ENCODE measurements at places on chromosomes 6 and 20.

GRCh38 chr6:162260027-162260426 is 467.5 kb downstream of the PRKN start:
- DNase-seq: no peak

DNA sequence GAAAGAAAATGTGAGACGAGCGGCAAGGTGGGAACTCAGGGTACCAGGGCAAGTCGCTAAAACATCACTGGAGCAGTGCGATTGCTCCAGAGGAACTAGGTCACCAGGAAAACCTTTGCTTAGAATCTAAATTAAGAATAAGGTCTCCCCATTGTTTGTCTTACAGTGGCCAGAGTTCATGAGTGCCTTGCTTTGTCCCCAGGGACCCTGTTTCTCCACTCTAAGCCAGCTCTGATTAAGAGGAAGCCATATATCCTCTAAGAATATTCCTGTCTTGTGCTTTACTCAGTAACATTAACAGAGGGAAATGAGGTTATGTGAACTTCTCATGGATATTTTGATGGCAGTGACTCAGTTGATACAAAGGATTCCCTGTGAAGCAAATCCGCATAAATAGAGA is 305.8 kb downstream of the CD83 start:
- DNase-seq: no peak

DNA sequence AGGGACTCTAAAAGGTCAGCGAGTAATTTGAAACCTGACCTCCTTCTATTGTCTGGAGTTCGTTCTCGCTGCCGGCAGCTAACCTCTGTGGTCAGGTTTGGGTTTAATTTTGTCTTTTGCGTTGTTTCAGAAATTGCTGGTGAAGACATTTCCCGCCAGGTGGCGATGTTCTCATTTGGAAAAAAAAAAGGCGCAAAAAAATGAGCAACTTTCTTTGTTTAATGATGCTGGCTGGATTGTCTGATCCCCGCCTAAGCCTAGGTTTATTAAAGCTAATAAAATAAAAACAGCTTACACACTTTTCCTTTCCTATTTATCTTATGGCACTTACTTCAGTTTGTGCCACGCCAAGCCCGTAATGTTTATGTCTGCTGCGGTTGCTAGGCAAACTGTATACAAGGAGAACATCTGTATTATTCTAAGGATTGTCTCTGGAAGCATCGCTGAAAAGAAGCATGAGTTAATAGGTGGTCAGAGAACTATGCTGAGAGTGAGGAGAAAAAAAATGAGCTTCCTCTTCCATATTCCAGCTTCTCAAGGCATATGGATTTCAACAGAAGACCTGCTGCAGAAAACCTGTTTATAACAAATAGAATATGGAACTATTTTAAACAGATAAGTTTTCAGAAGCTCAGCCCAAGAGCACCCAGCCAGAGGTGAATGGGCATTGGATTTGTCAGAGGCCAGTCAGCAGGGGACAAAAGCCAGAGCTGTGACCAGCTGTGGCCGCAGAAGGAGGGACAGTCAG is 205.7 kb downstream of the DOK5 start:
- DNase-seq: peak; percentile 4

DNA sequence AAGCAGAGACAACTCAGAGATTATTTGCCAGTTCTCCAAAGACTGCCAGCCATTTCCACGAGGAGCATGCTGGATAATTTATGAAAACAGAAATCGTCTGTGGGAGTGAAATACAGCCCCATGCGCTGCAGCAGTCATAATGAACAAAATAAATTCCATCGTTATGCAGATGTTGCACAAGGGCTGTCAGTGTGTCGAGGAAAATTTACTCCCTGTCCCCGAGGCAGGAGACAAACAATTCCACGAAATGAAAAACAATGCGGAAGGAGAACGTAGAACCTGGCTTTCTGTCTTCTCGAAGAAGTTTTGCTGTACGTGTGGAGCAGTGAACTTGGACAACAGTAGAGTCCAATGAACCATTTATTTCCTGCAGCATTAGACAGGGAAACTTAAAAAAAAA is 399.4 kb downstream of the CD83 start:
- no peak for DNase-seq

GRCh38 chr6:144417681-144418080 is 132.5 kb downstream of the UTRN start:
- DNase-seq: no peak

- DNase-seq: no peak
Observed at GRCh38 chr6:28125401-28125800, 992 bp downstream of the ZSCAN16 start.

DNA sequence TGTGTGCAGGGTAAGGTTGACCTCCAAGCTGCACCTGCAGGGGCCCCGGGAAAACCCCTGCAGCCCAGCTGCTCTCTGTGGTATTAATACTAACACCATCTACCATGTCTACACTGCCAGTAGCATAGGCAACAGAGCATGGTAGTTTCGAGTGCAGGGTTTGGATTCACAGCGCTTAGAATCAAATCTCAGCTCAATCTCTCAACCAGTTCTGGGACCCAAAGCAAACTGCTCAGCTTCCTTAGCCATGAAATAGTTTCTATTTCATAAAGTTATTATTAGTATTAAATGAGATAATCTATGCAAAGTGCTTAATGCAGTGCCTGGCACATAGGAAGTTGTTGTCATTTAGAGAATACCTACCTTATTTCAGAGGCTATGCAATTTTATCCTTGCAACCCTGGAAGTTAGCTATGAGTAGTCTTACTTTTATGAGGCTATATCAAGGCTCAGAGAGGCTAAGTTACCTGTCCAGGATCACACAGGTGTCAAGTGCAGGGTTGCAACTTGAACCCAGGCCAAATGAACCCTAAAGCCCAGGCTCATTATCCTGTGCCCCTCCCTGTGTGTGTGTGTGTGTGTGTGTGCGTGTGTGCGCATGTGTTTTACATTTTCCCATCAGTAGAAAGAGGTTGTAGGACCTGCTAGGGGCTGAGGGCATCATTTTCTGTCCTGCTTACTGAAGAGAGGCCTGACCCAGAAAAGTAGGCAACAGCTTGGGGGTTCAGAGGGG is 27.6 kb upstream of the MRPS18A start:
- no peak for DNase-seq

- DNase-seq: no peak
Observed at GRCh38 chr20:14817101-14817500, 479.7 kb upstream of the FLRT3 start.

DNA sequence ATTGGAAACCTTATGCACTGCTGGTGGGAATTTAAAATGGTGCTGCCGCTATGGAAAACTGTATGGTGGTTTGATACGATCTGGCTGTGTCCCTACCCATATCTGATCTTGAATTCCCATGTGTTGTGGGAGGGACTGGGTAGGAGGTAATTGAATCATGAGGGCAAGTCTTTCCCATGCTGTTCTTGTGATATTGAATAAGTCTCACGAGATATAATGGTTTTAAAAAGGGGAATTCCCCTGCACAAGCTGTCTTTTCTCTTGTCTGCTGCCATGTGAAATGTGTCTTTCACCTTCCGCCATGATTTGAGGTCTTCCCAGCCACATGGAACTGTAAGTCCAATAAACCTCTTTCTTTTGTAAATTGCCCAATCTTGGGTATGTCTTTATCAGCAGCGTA is 4.9 kb downstream of the TAP2 start:
- DNase-seq: no peak

DNA sequence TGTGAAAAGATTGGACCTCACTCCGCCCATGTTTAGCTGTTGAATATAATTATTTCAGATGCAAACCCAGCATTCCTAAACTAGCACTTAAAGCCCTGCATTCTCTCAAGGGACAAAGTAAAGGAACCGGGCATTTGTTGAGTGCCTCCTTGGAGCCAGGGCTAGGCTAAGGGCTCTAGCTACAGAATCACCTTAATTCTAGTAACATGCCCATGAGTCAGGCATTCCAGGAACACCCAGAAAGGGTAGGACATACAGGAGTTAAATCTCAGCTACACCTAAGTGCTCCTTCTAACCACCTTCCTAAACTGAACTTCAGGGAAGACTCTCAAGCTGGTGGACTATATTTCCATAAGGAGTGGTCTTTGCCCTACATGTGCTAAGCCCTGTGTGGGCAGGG is 89.4 kb downstream of the SLC24A3 start:
- no peak for DNase-seq

- no peak for DNase-seq
Observed at GRCh38 chr6:12327391-12327790, 37.2 kb downstream of the EDN1 start.

- DNase-seq: no peak
Observed at GRCh38 chr6:73667798-73668197, 14.0 kb upstream of the SLC17A5 start.

DNA sequence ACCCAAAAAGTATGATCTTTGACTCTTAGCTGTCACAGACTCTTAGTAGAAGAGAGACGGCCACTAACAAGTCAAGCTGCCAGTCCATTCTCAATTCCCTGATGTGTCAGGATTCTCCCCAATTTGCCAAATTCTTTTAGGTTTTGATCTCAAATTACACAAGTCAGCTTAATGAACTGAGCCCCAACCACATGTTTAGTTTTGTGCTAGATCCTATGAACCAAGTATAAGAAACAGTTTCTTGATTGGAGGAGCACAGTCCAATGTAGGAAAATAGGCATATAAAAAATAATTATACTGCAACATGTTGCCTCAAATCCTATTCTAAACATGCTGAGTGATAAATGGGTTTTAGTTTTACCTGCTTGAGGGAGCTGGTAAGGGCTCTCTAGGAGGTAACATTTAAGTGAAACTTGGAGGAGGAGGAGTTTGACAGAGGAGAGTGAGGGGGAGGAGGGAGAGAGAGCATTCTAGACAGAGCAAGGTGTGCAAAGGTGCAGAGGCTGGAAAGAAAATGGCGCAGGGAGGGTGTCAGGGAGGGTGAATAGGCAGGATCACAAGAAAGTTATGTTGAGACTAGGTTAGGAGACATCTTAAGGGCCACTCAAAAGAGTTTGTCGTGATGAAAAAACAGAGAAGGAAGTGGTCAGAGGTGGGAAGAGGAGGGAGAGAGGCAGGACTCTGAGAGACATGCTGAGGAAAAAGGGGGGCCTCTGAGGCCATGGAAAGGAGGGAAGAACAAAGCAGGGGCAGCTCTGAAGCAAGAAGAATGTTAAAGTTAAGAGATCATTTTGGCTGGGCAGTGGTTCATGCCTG is 22.8 kb upstream of the FAM83C start:
- DNase-seq: no peak

- no peak for DNase-seq
Observed at GRCh38 chr6:79249136-79249535, 14.7 kb upstream of the HMGN3 start.

DNA sequence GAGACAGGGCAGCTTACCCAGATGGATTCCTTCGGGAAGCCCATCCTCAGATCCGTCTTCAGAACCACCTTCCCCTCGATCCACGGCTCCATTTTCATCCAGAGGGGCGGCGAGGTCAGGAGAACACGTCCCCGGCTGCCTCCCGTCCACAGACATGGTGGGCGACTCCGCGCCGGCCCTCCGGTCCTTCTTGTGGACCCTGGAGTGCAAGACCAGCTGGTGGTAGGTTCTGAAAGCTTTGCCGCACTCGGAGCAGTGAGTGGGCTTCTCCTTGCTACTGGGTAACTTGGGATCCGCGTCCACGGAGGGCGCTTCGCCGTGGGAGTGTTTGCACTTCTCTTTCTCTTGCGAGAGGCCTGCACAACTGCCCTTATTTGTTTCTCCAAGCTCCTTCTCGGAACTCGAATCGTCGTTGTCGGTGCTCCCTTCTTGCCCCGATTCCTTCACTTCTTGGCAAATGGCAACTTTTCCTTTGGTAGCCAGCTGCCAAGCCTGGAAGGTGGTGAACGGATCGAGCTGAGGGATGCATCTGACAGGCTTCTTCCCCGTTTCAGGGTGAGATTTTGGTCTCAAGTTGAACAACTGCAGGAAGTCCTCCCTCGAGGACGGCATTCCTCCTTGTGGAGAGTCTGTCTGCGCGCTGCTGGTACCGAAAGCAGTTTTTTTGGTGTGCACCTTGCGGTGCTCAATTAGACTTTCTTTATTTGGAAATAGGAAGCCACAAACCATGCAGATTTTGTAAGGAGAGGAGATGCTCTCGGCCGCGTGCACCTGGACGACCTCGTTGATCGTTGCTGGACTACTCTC is 12.0 kb downstream of the ZNF217 start:
- DNase-seq: no peak

DNA sequence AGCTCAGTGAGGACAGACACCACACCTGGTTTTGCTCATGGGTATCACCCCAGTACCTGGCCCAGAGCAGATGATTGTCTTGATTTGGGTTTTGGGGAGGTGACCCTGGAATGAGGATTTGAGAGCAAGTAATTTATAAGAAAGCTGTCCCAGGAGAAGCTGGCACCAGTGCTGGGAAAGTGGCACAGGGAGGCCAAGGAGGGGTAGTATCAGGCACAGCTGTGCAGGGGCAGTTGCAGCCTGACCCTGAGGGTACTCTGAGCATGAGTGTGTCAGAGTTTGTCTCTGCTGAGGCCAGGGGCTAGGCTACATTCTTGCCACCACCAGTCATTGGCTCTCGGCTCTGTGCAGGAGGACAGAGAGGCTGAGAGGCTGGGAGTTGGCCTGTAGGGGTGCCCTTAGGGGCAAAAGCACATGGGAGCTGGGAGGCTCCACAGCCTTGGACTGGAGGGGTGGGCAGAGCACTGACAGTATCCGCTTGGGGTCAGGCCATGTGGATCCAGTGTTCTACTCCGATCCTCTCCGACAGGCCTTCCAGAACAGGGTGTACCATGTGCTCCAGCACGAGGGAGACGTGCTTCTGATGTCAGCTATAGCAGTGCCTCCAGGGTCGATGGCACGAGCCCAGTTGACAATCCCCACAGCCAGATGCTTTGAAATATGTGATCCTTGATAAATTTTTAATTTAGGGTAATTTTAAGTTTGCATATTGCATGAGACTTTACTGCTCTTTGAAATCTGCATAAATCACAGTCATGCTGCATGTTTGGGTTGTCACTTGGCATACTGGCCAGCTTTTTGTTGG is 121.3 kb downstream of the PHACTR3 start:
- no peak for DNase-seq
